ENCODE measurements at places on chromosomes 1 and 21. TPM values are rescaled to one million over a fixed set of nuclear protein-coding genes. Genes with fewer than 3 reads are reported as not detected.

Gene TMOD4
- not detected for total RNA-seq

Gene GPR157
- total RNA-seq: 9.8 TPM

Gene AZIN2
- 0.21 TPM for total RNA-seq

Gene PSMG1
- total RNA-seq: 93.7 TPM

Gene DNALI1
- total RNA-seq: 9.5 TPM

- no peak overlapping the region for H3K27ac ChIP-seq
- no peak for DNase-seq
- H3K27me3 ChIP-seq: no peaks in the 10 kb centered on the region
- no peak overlapping the region for H3K4me3 ChIP-seq
- no peaks in the 10 kb centered on the region for H3K36me3 ChIP-seq
Measured at GRCh38 chr21:29144736-29145353, 14.4 kb downstream of the MAP3K7CL start.

DNA sequence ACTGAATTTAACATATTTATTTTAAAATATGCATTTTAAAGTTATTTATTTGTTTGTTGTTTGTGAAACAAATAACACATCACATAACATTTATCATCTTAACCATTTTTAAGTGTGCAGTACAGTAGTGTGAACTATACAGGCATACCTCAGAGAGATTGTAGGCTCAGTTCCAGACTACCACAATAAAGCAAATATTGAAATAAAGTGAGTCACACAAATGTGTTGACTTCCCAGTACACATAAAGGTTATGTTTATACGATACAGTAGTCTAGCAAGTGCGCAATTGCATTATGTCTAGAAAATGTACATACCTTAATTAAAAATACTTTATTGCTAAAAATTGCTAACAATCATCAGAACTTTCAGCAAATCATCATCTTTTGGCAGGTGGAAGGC, 739.4 kb upstream of the ADGRL4 start:
- H3K36me3 ChIP-seq: no peaks in the 10 kb centered on the region
- H3K4me3 ChIP-seq: no peak overlapping the region
- no peak for DNase-seq
- H3K27ac ChIP-seq: no peak overlapping the region

- no peaks in the 10 kb centered on the region for H3K27me3 ChIP-seq
- H3K4me3 ChIP-seq: no peak overlapping the region
- no peak overlapping the region for H3K27ac ChIP-seq
- H3K36me3 ChIP-seq: no peaks in the 10 kb centered on the region
- no peaks in the 10 kb centered on the region for H3K4me1 ChIP-seq
- peak; percentile 49 for DNase-seq
Measured at GRCh38 chr1:17190010-17190995, 14.6 kb upstream of the PADI1 start.

GRCh38 chr1:160159846-160160245, 8.4 kb downstream of the ATP1A4 start:
- DNase-seq: no peak
- no peak overlapping the region for H3K27ac ChIP-seq
- no peaks in the 10 kb centered on the region for H3K36me3 ChIP-seq

GRCh38 chr1:210330279-210330866, 1.7 kb downstream of the HHAT start:
- no peaks in the 10 kb centered on the region for H3K36me3 ChIP-seq
- H3K4me1 ChIP-seq: 0 out of 2 replicates have a peak, but pooled peaks cover 1% of the 10 kb centered on the region
- peaks cover 63% of the 10 kb centered on the region for H3K27me3 ChIP-seq
- DNase-seq: no peak
- H3K4me3 ChIP-seq: no peak overlapping the region
- H3K27ac ChIP-seq: no peak overlapping the region

GRCh38 chr1:53316766-53317581, 10.9 kb downstream of the LRP8 start:
- no peak overlapping the region for H3K4me3 ChIP-seq
- no peaks in the 10 kb centered on the region for H3K27me3 ChIP-seq
- H3K27ac ChIP-seq: no peak overlapping the region
- H3K4me1 ChIP-seq: peaks cover 2% of the 10 kb centered on the region
- no peak for DNase-seq

DNA sequence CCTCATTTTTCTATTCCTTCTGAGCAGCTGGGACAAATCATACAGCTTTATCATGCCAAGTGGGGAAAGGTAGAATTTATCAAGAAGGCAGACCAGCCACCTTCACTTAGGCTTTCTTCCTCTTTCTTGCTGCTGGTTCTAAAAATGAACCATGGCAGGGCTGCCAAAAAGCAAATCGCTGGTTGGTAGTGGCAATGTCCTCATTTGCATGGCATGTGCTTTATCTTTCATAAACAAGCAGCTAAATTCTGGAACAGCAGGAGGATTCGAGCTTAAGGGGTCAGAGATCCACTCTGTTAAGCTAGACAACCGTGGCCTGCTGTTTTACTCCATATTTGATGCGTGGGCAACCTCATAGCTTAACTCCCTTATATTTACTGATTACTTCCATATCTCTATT, 91.3 kb downstream of the RPE65 start:
- DNase-seq: no peak
- H3K36me3 ChIP-seq: no peaks in the 10 kb centered on the region
- H3K4me1 ChIP-seq: no peaks in the 10 kb centered on the region
- H3K4me3 ChIP-seq: no peak overlapping the region

Data from H1 (cell line).